ENCODE measurements at places on chromosomes 6 and 20.

GRCh38 chr6:15465212-15465611 is 197.6 kb downstream of the DTNBP1 start:
- no peak for DNase-seq

DNA sequence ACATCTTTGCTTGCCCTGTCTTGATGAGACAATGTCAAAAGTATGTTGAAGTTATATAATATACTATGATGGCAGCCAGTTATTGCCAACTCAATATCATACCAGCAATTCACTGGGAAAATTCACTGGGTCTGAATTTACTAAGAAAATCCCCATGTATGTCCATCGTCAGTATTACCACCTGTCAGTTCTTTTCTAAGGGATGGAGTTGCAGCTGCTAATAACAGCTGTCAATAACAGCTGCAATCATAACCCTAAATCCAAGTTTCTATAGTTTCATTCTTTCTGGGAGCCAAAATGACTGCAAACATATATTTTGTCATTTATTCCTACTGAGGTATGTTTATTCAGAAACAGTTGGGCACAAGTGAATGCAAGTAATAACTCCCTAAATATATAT is 132.6 kb upstream of the RIN2 start:
- no peak for DNase-seq

DNA sequence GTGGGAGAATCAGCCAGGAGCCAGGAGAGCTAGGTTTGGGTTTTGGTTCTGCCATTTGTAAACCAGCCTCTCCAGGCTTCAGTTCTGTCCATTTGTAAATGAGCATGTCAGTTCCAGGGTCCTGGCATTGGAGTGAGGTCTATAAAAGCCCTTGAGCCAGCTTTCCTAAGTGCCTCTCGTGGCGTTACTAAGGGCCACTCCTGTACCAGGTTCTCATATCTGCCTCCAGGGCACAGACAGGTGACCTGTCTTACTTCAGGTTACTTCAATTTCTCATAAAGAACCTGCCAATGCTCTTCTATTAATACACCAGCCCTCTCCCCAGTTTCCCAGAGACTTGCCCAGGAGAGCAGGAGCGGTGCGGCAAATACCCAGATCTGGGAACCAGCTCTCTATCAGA is 101.9 kb downstream of the VEGFA start:
- no peak for DNase-seq

DNA sequence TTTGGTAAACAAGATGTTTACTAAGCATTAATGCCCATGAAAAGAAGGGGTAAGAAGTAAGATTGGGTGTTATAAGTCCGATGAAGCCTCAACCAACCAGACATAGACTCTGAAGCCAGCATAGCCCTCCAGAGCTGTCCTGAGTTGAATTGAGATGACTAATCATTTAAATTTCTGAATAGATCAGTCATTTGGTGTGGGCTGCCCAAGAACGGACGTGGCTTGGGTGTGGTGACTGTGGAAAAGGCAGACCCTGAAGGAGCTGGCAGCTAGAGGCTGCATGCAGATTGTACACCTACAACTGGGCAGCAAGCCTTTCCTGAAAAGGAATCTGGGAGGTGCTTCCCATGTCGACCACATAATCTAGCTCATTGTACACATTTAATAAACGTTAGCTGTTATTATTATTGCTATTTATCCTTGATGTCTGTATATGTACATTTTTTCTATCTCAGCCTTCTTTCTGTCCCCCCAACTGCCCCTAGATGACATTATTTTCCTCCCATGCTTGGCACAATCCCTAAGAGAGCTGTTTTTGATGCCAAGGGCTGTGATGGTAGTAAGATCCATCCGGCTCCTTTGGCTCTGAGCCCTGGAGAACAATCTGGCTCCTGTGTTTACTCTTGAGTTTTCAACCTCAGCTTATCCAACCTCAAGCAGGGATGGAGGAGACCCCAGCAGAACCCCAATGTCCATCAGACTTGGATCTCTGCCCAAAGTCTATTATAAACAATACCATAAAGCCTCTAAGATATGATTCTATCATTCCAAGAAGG is 57.6 kb upstream of the JAG1 start:
- DNase-seq = no peak

DNA sequence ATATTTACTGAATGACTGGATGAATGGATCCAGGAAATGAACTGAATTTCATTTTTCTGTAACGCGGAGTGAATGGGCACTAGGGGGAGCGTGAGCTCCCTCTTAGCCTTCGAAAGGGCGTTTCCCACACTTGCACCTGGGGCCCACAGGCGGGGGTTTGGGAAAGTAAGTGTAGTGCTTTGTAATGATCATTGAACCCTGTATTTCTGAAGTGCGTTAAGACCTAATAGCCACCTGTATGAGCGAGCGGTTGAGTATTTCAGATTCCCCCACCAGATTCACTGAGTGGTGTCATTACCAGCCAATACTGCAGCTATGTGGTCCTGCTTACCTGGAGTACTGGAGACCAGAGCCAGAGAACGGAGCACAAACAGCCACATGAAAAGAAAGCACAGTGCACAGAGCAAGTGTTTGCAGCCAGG is 10.5 kb downstream of the SYTL3 start:
- no peak for DNase-seq

DNA sequence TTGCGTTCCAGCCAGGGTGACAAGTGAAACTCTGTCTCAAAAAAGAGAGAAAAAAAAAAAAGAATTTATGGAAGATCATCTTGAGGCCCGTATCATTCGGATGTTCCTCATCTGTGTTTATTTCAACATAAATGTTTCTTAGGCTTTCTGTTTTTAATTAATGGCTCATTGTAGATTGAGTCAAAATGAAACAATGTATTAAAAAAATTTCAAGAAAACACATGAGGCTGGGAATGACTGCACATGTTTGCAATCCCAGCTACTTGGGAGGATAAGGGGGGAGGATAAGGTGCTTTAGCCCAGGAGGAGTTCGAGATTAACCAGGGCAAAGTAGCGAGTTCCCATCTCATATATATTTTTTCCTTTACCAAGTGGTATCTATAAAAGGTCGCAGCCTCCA is 47.3 kb downstream of the ITCH start:
- no peak for DNase-seq

- no peak for DNase-seq
Observed at GRCh38 chr6:86251106-86251505, 608.4 kb upstream of the SYNCRIP start.

DNA sequence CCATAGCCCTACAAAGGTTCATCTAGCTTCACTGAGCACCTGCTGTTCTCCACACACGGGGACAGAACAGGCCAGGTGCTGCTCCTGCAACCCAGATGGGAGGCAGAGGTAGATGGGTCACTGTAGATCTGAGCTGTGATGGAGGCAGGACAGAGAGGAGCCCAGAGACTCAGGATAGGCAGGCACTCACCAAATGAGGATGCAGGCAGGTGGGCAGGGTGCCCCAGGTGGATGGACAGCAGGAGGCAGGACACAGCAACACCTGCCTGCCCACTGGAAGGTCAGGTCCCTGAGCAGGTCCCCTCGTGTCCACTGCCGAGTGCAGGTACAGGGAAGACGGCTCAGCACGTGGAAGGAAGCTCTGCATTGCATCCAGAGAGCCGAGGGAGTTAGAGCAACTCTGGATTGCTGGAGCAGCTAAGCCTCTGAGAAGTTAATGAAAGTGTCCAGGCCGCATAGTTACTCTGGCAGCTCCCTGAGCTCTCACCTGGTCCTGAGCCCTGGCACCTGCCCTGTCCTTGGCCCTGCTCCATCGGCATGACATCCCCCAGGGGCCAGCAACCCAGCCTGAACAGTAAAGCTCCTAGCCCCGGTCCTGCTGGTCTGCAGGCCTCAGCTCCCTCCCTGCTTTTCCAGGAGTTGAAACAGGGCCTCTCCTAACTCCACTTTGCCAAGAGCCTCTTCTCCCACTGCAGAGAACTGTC is 4.9 kb upstream of the YTHDF1 start:
- DNase-seq = no peak

DNA sequence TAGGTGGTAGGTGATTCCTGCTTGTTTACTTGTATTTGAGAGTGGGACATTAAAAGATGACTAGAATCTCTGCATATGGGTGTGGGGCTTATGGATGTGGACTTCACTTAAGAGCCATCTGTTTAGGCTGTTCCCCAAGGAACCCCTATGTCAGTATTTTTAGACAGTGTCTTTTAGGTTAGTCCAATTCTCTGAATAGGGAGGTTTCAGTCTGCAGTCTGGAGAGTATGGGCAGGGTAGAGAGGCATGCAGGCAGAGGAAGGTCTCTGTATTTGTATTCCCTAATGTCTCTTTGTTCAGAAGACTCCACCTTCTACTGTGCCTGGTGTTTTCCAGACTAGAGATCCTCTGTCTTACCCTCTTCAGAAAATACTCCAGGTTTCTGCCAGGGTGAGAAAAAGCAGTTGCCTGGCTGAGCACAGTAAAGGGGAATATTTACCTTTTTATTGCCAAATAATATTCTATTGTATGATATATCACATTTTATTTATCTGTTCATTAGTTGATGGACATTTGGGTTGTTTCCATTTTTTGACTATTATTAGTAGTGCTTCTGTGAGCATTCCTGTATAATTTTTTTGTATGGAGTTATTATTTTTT is 19.1 kb downstream of the SLX4IP start:
- DNase-seq = no peak

DNA sequence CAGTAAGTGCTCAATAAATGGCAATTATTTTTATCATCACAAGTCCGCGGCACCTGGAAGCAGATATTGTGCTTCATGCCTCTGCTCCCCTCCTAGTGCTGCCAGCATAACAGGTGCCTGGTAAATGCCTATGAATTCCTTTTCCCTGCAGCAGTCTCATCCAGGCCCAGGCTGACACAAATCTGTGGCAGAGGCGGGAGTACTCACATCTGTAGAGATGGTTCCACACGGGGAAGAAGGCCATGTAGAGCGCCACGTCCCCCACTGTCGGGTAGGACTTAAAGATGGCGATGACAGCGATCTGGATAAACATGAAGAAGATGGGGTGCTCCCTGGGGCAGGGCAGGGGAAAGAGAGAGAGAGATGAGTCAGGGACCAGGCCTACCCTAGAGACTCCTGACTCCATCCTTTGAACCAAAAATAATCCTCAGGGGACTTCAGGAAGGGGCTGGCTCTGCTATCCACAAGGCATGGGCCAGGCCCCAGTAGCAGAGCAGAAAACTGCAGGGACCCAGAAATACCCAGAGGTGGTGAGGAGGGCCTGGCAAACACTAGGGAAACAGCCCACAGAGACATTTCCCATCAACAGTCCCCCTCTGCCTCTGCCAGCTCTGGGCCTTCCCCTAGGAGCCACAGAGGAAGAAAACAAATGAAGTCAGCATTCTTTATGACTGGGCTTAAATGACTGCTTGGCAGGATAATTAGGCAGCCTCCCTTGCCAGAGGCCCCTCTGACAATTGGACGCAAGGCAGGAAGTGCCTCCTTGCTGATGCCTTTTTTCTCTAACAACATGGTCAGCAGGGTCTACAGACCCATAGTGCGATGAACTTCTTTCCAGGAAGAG is 23.0 kb downstream of the MAP1LC3A start:
- DNase-seq = no peak

- no peak for DNase-seq
Observed at GRCh38 chr20:43751167-43752050, 24.6 kb upstream of the GTSF1L start.

- no peak for DNase-seq
Observed at GRCh38 chr6:110484321-110484720, 7.9 kb upstream of the SLC22A16 start.

DNA sequence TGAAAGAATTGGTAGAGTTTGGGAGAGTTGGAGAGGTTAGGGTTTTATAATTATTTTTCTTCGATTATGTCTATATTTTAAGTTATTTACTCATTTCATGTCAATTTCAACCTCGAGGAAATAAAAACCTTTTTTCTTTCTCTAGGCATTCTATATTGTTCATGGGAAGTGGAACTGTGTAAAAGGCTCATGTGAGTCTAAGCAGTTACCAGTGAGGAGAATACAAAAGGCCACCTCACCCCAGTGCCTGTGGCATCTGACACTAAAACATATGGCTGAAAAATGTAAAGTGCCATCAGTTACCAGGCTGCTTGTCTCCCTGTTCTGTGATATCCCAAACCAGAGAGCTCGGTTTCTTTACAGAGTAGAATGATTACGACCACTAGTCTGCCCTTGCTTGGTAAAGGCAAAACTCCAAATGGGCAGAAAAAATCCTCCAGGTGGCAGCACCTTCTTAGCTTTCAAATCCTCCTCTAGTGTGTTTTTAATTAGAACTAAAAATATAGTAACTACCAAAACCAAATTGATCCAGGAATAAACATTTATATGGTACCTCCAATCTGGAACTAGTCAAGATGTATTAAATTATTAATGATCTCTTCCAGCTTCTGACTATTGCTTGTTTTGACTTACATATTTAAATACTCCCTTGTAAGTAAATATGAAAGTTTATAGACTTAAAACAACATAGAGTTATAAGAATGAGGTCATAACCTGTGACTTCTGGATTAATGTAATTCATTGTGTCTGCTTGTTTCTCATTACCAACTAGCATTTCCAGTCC is 122.6 kb upstream of the MCHR2 start:
- no peak for DNase-seq

GRCh38 chr6:106225581-106225980 is 100.0 kb downstream of the ATG5 start:
- DNase-seq = no peak

DNA sequence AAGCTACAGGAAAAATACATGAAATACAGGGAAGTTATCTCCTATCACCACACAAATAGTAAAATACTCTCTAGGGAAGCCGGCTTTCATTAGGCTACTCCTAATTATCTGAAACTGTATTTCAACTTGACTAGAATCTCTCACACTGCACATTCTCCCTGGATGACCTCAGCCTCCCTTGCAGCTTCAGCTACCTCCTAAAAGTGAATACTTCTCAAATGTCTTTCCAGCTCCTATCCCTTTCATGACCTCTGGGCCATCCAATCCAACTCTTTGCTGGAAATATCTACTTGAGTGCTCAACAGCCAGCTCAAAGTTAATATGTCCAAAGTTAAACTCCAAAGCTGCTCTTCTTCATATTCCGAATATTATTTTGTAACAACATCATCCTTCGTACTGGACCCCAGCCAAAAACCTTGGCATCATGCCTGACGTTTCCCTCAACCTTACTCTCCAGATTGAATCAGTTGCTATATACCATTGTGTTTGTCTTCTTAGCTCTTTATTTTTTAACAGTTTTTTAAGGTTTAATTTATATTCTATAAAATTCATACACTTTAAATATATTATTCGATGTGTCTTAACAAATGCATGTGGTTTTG is 29.4 kb upstream of the KIF6 start:
- DNase-seq = no peak

GRCh38 chr6:29426654-29427053 is 11.9 kb downstream of the OR12D1 start:
- DNase-seq = no peak

- DNase-seq = no peak
Observed at GRCh38 chr6:44261581-44261980, 3.8 kb downstream of the NFKBIE start.

DNA sequence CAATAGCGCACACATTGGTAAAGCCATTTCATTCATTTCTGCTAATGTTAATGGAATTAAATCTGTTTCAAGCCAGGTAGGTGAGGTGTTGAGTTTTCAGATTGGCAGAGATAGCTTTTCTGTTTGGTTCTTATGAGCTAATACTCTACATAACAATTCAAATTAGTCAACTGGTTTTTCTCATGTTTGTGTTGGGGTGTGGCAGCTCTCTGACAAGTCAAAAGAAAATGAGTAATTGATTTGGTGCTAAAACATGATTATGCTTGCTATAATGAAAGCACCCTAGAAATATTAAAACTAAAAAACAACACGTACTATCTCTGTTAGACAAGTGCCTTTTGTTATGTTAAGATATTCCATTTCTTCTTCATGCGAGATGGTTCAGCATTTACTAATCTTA is 13.6 kb downstream of the PPP1R14C start:
- no peak for DNase-seq

GRCh38 chr6:157563611-157564284 is 182.8 kb downstream of the ZDHHC14 start:
- DNase-seq = no peak

- DNase-seq = no peak
Observed at GRCh38 chr20:63106765-63107448, 100.1 kb upstream of the BHLHE23 start.
